ENCODE measurements at places on chromosomes 2 and 18. TPM values are rescaled to one million over a fixed set of nuclear protein-coding genes. Genes with fewer than 3 reads are reported as not detected.

Gene SCYGR4
- not detected for total RNA-seq

Gene VWA3B
- 0.81 TPM for total RNA-seq

Gene THSD7B
- 0.89 TPM for total RNA-seq

Gene TRABD2A
- 1.9 TPM for total RNA-seq

Gene PTPRN
- total RNA-seq, result not detected

Gene SLC40A1
- 150 TPM for total RNA-seq

Gene PEX13
- 51.5 TPM for total RNA-seq

Gene RGPD4
- total RNA-seq, result not detected

Gene GDF7
- total RNA-seq, result under 0.01 TPM

- H3K27me3 ChIP-seq, result no peaks in the 10 kb centered on the region
- no peak for DNase-seq
- H3K27ac ChIP-seq, result peak overlapping the region; percentile 65
- no peak overlapping the region for H3K4me3 ChIP-seq
- no peaks in the 10 kb centered on the region for H3K36me3 ChIP-seq
These were observed 162.0 kb upstream of the ZFP36L2 start for GRCh38 chr2:43388371-43388770.

- H3K27ac ChIP-seq, result no peak overlapping the region
- no peak overlapping the region for H3K4me3 ChIP-seq
- no peaks in the 10 kb centered on the region for H3K4me1 ChIP-seq
- DNase-seq, result no peak
- no peaks in the 10 kb centered on the region for H3K36me3 ChIP-seq
- H3K27me3 ChIP-seq, result no peaks in the 10 kb centered on the region
These were observed 658.8 kb upstream of the ID2 start for GRCh38 chr2:8022908-8023640.

DNA sequence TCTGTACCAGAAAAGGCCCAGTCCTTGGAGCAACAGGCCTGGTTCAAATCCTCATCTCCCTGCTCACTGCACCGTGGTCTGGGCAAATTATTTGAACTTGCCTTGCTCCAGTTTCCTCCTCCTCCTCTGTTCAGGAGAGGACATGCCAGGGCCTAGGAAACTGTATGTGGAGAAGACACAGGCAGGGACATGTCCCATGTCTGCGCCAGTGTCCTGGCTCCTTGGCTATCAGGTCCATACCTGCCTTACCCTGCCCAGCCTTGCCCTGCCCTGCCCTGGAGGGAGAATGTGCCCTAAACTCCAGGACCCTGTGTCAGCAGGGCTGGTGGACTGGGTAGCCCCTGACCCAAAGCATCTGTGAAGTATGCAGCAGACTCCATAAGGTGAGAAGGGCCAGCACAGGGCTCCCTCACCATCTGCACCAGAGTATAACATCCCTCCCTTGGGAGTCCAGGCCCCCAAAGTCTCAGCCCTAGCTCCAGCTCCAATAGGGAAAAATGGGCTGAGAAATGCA is 165.3 kb downstream of the GALNT1 start:
- no peak overlapping the region for H3K27ac ChIP-seq
- no peaks in the 10 kb centered on the region for H3K36me3 ChIP-seq
- H3K4me3 ChIP-seq, result no peak overlapping the region
- DNase-seq, result no peak
- H3K4me1 ChIP-seq, result no peaks in the 10 kb centered on the region

DNA sequence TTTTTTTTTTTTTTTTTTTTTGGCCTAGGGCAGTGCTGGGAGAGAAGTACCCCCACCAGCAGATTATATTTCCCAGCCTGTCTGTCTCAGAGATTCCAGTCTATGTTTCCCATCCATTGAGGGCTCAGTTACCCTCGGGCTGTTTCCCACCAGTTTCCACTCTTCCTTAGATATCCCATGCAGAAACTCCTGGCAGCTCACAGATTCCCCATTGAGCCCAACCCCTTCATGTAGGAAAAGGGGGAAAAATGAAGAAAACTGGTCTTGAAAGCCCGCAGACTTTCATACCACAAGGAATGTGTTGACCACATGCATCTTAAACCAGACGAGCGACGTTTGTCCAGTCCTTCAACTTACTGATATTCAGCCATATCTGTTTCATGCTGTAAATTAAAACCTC is 15.2 kb downstream of the ASXL3 start:
- no peak overlapping the region for H3K27ac ChIP-seq
- no peak for DNase-seq
- no peaks in the 10 kb centered on the region for H3K27me3 ChIP-seq
- H3K36me3 ChIP-seq, result no peaks in the 10 kb centered on the region

GRCh38 chr2:144040834-144041233 is 479.1 kb downstream of the ZEB2 start:
- no peaks in the 10 kb centered on the region for H3K4me1 ChIP-seq
- no peak overlapping the region for H3K4me3 ChIP-seq
- no peaks in the 10 kb centered on the region for H3K27me3 ChIP-seq
- H3K36me3 ChIP-seq, result no peaks in the 10 kb centered on the region
- H3K27ac ChIP-seq, result no peak overlapping the region
- DNase-seq, result no peak

- no peak for DNase-seq
- peak overlapping the region; percentile 24 for H3K4me3 ChIP-seq
- no peaks in the 10 kb centered on the region for H3K27me3 ChIP-seq
- H3K36me3 ChIP-seq, result no peaks in the 10 kb centered on the region
- no peaks in the 10 kb centered on the region for H3K4me1 ChIP-seq
These were observed 560 bp upstream of the SKA1 start for GRCh38 chr18:50374220-50374752.

GRCh38 chr2:7857904-7858303 is 824.0 kb upstream of the ID2 start:
- H3K36me3 ChIP-seq, result no peaks in the 10 kb centered on the region
- H3K4me3 ChIP-seq, result no peak overlapping the region
- no peak for DNase-seq
- no peaks in the 10 kb centered on the region for H3K4me1 ChIP-seq

DNA sequence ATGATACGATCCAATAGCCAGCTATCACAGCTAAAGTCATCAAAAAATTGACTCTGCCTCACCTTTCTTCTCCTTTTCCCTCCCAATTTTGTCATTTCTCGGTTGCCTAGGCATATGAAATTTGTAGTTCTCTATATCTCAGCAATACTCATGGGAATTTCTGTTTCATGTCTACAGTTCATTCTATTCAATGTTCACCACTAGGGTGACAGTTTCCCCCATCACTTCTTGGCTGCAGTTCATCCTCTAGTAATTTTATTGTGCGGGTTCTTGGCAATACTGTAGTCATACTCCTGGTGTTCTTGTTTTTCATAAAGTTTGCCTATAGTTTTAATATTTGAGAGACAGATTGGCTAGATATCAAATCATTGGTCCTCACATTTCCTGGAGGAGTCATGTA is 872.2 kb upstream of the ID2 start:
- no peaks in the 10 kb centered on the region for H3K27me3 ChIP-seq
- H3K4me1 ChIP-seq, result no peaks in the 10 kb centered on the region
- H3K36me3 ChIP-seq, result no peaks in the 10 kb centered on the region
- no peak overlapping the region for H3K27ac ChIP-seq

- no peaks in the 10 kb centered on the region for H3K4me1 ChIP-seq
- H3K27ac ChIP-seq, result no peak overlapping the region
- DNase-seq, result no peak
- no peaks in the 10 kb centered on the region for H3K36me3 ChIP-seq
These were observed 292.5 kb downstream of the NUP35 start for GRCh38 chr2:183416753-183417152.

GRCh38 chr2:96345438-96345837 is 9.9 kb downstream of the NCAPH start:
- DNase-seq, result no peak
- H3K4me1 ChIP-seq, result no peaks in the 10 kb centered on the region
- H3K36me3 ChIP-seq, result no peaks in the 10 kb centered on the region
- H3K27me3 ChIP-seq, result no peaks in the 10 kb centered on the region
- H3K27ac ChIP-seq, result no peak overlapping the region

DNA sequence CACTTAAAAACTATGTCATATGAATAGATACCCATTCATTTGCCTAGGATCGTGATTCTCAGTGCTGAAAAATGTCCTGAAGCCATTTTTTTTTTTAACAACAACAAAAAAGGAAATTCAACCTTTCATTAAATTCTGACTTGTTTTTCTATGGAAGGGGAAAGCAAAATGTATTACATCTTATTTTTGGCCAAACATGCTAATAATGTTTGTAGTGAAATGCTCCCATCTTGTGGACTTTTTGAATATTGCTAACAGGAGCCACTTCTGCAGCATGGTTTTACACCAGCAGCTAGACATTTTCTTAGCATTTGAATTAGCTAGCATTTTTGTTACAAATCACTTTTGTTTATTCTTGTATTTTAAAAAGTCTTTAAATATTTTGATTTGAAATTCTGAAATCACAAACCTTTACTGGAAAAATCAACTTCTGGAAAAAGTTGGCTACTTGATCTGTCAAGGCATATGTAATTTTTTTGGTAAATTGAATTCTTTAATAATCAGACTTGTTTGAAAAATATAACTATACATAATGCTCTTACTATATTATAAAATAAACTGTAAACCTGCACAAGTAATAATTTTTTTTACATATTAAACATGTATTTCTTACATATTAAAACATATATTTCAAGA is 75.8 kb downstream of the KIDINS220 start:
- H3K4me3 ChIP-seq, result no peak overlapping the region
- DNase-seq, result no peak
- H3K36me3 ChIP-seq, result no peaks in the 10 kb centered on the region

DNA sequence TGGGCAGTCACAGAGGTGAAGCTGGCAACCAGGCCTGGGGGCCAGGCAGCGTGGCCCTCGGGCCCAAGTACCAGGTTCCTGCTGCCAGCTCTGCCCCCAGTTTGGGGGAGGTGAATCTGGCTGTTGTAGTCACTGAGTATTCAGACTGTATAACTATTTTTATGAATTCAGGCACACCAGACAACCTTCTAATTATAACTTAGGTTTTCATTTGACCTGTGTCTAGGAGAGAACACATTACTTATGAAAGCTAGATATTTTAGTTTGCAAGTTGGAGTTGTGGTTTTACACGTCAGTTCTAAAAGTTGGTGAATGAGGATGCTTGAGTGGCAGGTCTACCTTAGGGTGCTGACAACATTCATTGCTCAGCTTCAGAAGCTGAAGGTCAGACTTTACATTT is 71.7 kb downstream of the LIMS1 start:
- DNase-seq, result no peak
- no peaks in the 10 kb centered on the region for H3K27me3 ChIP-seq
- H3K4me1 ChIP-seq, result peaks cover 1% of the 10 kb centered on the region
- H3K27ac ChIP-seq, result no peak overlapping the region
- H3K36me3 ChIP-seq, result no peaks in the 10 kb centered on the region

DNA sequence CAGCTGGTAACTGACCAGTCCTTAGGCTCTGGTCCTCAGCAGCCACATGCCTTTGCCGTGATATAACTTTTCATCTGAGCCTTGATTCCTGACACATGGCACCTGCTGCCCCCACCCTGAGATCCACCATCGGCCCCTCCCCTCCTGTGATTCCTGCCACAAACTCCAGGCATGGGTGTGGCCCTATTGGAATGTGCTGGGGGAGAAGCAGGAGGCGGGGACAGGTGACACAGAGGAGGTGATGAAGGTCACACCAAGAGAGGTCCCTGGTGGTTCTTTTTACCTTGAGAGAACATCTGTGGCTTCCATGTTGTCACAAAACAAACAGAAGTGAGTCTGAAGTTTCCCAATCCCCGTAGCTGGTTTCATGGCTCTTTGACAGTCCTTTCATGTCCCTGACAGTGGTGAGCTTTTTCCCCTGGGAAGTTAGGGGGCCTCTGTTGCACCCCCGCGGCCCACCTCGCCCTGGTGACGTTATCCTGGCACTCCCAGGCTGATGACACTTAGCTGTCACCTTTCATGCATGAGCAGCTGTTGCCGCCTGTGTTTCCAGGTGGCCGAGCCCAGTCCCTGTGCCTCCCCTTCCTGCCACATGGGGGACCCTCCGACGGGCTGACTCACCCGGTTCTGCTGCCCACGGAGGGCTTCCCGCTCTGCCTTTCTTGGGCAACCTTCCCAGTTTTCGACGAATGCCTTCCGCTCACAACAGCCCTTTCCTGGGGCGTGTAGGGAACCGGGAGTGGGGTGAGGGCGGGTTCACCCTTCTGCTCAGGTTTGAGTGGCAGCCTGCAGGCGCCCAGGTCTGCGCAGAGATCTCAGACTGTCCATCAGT is 66.3 kb upstream of the GLI2 start:
- H3K27me3 ChIP-seq, result no peaks in the 10 kb centered on the region
- H3K4me3 ChIP-seq, result no peak overlapping the region
- peaks cover 30% of the 10 kb centered on the region for H3K4me1 ChIP-seq
- peak; percentile 89 for DNase-seq

GRCh38 chr2:68045342-68045741 is 17.5 kb downstream of the C1D start:
- H3K36me3 ChIP-seq, result no peaks in the 10 kb centered on the region
- no peak overlapping the region for H3K27ac ChIP-seq
- H3K27me3 ChIP-seq, result no peaks in the 10 kb centered on the region
- no peaks in the 10 kb centered on the region for H3K4me1 ChIP-seq
- DNase-seq, result no peak

DNA sequence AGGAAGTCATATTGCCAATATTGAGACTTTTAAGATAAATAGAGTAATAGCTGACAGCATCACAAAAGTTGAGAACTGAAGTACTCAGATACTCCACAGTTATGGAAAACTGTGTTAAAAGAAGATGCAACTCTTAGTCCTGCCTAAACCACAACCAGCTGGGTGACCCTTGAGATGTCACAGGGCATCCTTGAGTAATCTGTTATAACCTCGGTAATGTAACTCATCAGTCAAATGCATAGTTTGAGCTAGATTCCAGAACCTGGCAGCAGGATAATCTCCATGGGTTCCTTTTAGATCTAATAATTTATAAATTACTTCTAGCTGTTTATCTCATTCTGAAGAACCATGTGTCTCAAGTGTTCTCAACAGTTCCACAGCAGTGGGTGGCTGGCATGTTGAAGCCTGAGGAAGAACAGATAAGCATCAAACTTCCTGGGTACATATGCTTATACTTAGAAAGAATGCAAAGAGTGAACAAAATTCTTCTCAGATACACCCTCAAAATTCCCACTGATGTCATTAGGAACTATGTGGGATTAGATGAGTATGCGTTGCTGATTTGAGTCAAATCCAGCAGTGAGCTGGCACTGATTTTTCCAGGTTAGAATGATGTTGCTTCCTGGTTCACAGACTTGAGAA is 304.1 kb upstream of the ERBB4 start:
- no peak for DNase-seq
- no peaks in the 10 kb centered on the region for H3K27me3 ChIP-seq
- no peaks in the 10 kb centered on the region for H3K4me1 ChIP-seq
- H3K36me3 ChIP-seq, result no peaks in the 10 kb centered on the region

- no peak for DNase-seq
- peaks cover 5% of the 10 kb centered on the region for H3K4me1 ChIP-seq
- no peak overlapping the region for H3K27ac ChIP-seq
- no peaks in the 10 kb centered on the region for H3K36me3 ChIP-seq
- H3K4me3 ChIP-seq, result no peak overlapping the region
These were observed 49.7 kb downstream of the ARL4C start for GRCh38 chr2:234447189-234447588.

DNA sequence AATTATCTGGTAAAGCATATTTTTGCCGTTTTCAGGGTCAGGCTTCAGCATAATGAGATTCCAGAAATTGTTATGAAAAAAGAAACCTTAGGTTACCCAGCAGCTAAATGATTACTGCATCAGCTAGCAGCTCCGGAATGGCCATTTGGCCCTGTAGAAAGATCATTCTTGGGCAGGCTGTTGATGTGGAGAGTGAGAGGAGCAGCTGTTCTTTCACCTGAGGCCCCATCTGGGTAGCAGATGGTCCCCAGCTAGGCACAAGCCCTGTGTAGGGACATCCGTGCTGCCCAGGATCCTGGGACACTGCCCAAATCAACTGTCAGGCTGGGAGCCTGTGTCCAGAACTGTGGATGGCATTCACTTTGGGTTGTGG is 61.8 kb downstream of the NEDD4L start:
- DNase-seq, result no peak
- H3K4me3 ChIP-seq, result no peak overlapping the region
- H3K4me1 ChIP-seq, result peaks cover 37% of the 10 kb centered on the region
- H3K36me3 ChIP-seq, result no peaks in the 10 kb centered on the region
- no peaks in the 10 kb centered on the region for H3K27me3 ChIP-seq
- no peak overlapping the region for H3K27ac ChIP-seq

Measured in thyroid gland (tissue), 4 donors.